ENCODE measurements at places on chromosomes 2 and 18.
A peak's percentile ranks its signal among the peaks of the same experiment; 100 is the strongest.

GRCh38 chr2:159661286-159661685, 44.9 kb upstream of the BAZ2B start:
- no peak for DNase-seq

DNA sequence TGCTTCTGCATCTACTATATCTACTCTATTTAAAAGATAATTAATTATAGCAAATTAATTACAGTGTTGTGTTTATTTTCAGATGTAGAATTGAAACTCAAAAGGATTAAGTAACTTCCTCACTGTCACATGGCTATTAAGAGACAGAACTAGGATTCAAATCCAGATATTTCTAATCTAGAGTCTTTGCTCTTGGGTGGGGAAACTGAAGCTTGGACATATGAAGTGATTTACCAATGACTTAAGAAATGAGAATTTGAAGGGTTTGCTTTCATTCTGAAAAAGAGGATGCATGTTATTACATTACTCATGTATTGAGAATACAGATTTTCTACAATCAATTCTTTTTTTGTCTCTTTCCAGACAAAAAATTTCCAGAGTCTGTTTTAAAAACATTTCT, 191.5 kb upstream of the SMAD7 start:
- DNase-seq, result no peak

- no peak for DNase-seq
Observed at GRCh38 chr2:17969661-17970060, 91.2 kb downstream of the KCNS3 start.

- DNase-seq, result no peak
Observed at GRCh38 chr18:25112821-25113434, 239.0 kb downstream of the ZNF521 start.

DNA sequence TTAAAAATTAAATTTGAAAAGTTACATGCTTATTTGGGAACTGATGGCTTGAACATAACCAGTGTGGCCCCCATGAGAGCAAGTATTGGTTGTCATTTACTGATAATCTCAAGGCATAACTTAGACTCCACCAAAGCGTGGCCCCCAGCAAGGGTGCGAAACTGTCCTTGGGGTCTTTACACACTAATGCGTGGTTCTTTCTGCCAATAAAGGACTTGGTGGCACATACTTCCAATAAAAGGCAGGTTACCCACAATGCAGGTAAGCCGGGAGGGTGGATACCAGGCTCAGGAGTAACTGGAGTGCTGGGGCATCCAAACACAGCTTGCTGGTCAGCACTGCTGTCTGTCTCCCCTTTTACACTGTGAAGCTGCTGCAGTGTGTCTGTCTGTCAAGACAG, 278.2 kb upstream of the NCKAP5 start:
- DNase-seq, result no peak

DNA sequence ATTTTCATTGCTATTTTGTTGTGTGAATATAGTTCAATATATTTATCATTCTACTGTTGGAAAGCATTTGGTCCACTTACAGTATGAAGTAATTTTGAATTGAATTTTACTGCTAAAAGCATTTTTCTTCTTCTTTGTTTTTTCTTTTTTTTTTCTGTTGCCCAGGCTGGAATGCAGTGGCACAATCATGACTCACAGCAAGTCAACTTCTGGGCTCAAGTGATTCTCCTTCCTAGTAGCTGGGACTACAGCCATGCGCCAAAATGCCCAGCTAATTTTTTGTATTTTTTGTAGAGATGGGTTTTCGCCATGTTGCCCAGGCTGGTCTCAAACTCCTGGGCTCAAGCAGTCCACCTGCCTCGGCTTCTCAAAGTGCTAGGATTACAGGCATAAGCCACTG, 2.4 kb upstream of the ETAA1 start:
- DNase-seq, result peak; percentile 50

DNA sequence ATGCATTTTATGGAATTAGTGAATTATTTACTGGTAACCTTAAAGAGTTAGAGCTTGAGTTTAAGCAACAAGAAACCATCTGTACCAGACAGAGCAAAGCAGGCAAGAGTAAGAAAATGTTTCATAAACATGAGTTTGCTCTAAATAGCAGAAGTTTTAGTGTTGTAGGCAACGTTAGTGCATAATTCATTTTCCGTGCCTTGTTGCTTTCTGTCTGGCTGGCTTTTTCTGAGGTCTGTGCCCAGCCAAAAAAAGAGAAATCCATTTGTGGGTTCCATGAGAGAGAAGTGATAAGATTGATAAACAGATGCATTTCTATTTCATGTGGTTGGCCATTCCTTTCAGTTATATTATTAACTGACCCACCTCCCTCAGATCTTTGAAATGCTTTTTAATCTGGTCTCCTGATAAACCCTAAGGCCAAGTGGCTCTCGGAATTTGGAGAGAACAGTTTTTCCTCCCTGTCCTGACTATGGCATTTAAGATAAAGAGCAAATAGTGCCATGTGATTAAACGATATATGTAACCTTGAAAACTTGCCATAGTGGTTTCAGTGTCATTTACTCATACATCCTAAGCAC, 139.5 kb upstream of the LMAN1 start:
- DNase-seq, result no peak

DNA sequence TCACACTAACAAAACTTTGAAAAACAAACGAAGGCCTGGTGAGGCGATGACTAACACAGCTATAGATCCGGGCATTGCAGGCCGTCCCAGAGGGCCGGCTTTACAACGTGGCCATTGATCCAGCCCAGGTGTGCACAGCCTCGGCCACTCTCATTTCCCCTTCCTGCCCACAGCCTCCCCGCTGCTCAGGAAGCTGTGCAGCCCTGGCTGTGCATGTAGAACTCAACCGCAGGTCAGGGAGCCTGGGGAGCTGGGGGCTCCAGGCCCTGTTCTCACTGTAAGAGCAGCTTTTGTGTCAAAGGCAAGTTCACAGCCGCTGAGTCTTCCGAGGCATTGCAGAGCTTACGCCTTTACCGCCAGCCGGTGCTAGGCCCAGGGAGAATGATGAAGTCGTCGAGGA, 87.2 kb downstream of the LONRF2 start:
- no peak for DNase-seq

- DNase-seq, result peak; percentile 87
Observed at GRCh38 chr2:121804340-121804739, 48.9 kb downstream of the TSN start.

DNA sequence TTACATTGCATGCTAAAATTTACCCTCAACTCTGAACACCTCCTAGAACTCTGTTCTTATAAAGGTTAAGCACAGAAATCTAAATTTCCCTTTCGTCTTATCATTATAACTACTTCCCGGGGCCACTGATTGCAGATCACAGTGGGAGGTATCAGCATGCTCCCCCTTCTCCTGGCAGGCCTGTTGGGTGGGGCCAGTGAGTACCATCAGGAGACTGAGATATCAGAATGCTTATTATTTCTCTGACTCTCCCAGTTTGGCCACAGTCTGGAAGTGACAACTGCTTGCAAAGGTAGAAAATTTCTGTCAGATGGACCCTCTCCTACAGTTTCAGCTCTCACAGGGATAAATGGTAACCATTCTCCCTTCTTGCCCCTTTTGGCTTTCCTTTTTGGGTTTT, 62.6 kb downstream of the DSEL start:
- DNase-seq, result no peak

All from kidney capillary endothelial cell (primary cell).